ENCODE measurements at places on chromosomes 4 and X.

GRCh38 chr4:113593400-113594230, 167.9 kb downstream of the CAMK2D start:
- no peak for DNase-seq

DNA sequence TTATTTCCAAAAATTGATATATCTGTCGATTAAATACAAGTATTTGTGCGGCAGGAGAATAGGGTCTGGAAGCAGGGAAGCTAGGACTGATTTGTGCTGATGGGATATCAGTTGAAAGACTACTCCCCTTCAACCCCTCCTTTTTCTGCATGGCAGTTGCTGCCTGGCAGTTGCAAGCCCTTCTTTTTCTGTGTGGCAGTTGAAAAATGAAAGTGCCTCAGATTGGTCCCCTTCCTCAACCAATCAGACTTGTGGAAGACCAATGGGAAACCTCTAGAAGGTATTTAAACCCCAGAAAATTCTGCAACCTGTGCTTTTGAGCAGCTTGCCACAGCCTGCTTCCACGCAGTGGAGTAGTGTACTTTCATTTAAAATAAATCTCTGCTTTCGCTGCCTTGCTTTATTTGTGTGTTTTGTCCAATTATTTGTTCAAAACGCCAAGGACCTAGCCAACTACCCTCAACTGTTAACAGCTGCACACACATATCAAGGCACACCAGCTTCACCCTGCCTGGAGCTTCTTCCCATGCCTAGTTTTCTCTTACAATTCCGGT, 1.5 kb upstream of the TMA16 start:
- peak; percentile 24 for DNase-seq

DNA sequence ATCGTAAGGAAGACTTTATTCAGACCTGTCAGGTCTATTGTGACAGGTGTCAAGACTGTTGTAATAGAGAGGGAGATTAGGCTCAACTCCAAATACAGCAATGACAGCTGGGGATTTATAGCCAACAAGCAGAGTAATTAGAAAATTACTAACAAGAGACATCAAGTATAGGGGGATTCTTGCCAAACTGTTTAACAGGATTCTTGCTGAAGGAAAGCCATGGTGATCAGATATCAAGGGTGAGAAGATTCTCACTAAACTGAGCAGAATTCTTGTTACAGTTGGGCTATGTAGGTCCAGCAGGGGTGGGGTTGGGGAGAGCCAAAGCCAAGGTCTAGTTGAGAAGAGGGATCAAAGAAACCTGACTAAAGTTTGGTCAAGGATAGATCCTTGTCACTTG, 461.0 kb upstream of the GALNT7 start:
- DNase-seq: no peak

DNA sequence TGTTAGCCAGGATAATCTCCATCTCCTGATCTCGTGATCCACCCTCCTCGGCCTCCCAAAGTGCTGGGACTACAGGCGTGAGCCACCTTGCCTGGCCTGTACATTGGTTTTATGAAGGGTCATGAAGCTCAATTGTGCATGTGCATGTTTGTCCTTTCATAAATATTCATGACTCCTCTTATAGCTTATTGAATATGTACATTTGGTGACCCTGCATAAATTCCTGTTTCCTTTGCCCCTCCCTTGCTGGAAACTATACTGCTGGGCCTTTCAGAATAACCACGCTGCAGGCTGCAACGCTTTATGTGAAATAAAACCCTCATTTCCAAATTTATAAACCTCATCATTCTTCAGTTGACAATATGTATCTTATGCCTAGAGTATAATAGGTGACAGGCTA, 978.0 kb upstream of the LCORL start:
- DNase-seq: no peak

GRCh38 chrX:80317646-80318045, 102.6 kb upstream of the TENT5D start:
- DNase-seq: no peak

- DNase-seq: no peak
Observed at GRCh38 chr4:108135549-108136209, 33.1 kb downstream of the LEF1 start.

DNA sequence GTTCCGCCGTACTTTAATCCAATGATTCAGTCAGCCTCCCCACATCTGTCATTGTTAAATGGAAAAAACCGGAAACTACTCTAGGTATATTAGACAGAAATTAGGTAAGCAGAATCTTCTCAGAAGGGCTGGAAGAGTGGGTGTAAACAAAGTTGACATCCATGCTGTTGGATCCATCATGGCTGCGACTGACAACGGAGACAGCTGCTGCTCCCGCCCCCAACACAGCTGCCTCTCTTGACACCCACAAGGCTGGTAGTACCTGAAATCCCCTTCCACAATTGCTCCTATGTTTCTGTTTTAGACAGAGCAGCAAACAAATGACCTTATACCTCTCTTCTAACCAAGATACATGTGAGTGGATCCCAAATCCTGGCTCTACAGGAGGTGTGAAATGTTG, 66.6 kb downstream of the RXFP1 start:
- no peak for DNase-seq

GRCh38 chrX:17020851-17021821, 74.7 kb downstream of the REPS2 start:
- DNase-seq: no peak

GRCh38 chrX:95383778-95384177, 1300.9 kb upstream of the DIAPH2 start:
- no peak for DNase-seq

GRCh38 chr4:22389240-22389870, 126.5 kb downstream of the ADGRA3 start:
- DNase-seq: peak; percentile 46

DNA sequence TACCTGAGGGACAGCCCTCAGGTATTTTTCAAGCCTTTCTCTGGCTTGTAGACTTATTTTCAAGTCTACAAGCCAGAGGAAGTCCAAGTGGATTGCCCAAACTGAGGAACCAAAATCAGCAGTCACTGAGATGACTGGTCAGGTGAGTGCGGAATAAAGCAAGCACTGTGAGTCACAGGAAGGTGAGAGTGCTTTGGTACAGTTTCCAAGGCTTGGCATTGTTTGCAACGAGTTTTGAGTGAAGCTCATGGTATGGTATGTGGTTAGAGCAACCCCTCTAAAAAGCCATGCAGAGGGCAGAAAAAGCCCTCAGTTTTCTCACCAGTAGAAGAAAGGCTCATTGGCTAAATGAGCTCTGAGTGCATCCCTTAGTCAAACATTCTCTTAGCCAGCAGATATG, 112.8 kb upstream of the EOLA2 start:
- no peak for DNase-seq

- DNase-seq: no peak
Observed at GRCh38 chrX:41108007-41108406, 22.8 kb downstream of the USP9X start.

- no peak for DNase-seq
Observed at GRCh38 chrX:46574774-46575381, 1.3 kb downstream of the CHST7 start.

- DNase-seq: no peak
Observed at GRCh38 chr4:112564706-112565270, 48.8 kb upstream of the NEUROG2 start.

DNA sequence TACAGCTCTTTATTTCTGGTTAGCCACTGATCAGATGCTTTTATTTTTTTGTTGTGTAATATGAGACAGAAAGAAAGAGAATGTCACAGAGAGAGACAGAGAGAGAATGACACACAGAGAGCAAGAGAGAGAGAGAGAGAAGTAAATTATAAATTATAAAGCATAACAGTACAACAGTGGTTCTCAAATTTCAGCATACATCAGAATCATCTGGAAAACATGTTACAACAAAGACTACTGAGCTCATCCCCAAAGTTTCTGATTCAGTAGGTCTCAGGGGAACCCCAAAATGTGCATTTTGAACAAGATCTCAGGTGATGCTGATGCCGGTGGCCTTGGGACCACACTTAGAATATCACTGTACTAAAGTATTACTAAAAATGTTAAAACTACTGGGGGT, 245.8 kb upstream of the DIAPH2 start:
- DNase-seq: no peak

GRCh38 chr4:71814433-71814832, 30.6 kb upstream of the GC start:
- DNase-seq: peak; percentile 15

GRCh38 chr4:152458801-152459302, 77.0 kb downstream of the FBXW7 start:
- peak; percentile 13 for DNase-seq

DNA sequence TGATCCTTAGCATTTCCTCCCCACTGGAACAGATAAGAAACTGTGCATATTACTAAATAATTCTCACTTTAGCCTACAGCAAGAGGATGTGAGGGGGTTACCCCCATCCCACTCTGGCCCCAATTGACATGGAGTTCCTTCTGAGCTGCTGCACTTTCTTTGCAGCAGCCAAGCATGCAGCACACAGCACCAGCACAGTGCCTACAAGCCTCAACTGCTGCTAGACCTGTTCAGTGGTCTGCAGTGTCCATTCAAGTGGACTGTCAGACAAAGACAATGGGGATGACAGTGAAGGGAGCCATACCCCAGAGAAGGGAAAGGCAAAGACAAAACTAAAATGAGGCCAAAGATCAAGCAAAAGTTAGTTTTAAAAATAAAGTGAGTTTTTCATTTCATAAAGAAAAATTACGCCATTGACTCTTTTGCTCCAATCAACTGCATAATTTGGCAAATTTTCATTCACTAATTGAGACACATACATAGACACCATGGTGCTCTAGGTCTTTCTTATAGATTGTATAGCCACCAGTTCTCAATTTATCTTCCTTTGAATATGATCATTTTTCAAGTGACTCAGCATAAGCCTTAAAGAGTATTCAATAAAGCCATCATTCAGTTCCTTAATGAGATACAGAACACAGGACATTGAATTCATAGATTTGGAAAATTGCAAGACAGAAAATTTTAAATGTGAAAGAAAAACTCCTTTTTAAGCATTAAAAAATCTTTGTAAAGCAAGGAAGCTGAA, 410.6 kb downstream of the HNRNPD start:
- DNase-seq: no peak

GRCh38 chr4:114561590-114561989, 37.0 kb upstream of the UGT8 start:
- no peak for DNase-seq

GRCh38 chr4:82696117-82696860, 102.3 kb downstream of the SCD5 start:
- no peak for DNase-seq

GRCh38 chr4:171288816-171289432, 524.3 kb upstream of the GALNTL6 start:
- DNase-seq: no peak

DNA sequence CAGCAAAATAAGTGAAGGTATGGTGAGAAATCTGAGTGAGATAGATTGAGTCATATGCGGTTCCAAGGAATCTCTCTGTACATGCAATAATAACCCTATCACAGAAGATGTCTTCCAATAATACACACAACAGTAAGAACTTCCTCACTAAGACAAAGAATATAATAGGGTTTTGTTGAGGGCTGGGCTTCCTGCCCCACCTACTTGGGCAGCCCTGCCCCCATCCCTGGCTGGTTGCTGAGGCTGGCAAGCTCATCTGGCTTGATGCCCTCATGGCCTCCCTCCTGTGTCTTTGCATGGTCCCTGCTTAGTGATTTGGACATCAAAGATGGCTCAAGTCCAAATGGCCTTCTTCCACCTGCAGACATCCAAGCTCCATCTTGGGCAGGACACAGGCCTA, 2.7 kb downstream of the GEMIN8 start:
- DNase-seq: peak; percentile 8

- no peak for DNase-seq
Observed at GRCh38 chrX:68940601-68941000, 111.8 kb downstream of the EFNB1 start.

- no peak for DNase-seq
Observed at GRCh38 chr4:76188557-76188956, 25.1 kb downstream of the SCARB2 start.

DNA sequence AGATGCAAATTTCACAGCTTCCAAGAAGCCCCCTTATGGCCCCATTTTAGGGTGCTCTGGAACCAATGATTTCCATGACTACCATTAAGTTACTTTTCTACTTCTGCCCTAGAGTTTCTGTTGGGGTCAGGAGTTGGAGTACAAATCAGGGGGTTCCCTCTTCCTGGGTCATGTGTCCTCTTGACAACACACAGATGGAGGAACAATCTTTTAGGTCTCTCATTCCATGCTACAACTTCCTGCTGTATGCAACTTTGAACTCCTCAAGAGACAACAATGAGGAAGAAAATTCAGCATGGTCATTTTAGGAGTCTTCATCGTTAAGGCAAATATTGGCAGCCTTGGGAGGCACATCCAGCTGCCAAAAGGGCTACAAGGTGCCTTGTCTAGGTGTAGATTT, 79.7 kb downstream of the SEL1L3 start:
- no peak for DNase-seq

DNA sequence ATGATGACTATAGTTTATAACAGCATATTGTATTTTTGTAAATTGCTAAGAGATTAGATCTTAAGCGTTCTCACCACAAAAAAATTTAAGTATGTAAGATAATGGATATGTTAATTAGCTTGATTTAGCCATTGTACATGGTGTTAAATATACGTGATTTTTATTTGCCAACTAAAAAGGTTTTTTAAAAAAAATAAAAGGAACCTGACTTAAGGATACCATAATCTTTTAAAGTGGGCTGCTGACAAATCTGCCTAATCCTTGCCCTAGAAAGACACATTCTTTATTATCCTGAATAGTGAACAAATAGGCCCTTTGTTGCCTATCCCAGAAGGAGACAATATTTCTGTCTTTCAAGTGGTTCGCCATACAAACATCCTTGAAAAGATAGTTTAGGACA, 94.6 kb upstream of the FAM47C start:
- DNase-seq: no peak

DNA sequence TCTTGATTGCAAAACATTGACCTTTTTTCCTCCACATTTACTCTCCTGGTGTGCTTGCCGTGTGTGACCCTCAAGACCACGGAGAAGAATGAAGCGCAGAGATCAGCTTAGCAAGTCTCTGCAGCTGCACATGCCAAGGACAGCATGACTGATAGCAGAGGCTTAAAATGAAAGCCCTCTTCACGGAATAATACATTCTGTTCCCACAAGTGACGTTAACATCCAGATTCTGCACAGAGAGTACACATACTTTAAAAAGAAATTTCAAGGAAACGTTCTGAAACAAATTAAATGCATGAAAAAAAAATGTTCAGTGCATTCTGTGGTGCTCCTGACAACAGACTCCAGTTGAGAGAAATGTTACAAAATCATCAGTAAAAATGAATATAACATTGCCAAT, 60.9 kb downstream of the SLC7A11 start:
- DNase-seq: no peak

GRCh38 chr4:168362025-168362401, 43.5 kb upstream of the DDX60 start:
- DNase-seq: no peak

DNA sequence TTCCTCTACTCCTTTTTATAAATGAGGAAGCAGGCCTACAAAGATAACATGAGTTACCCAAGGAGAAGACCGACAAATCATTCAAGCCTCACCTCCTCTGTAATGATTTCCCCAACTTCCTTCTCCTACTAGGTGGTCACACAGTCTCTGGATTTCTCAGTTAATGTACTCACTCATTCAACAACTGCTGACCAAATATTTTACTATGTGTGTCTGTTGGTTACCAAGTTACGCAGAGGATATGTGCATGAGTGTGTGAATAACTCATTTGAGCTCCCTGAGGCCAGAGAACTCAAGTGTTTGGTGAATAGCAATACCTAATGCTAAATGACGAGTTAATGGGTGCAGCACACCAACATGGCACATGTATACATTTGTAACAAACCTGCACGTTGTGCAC, 10.4 kb downstream of the CASK start:
- no peak for DNase-seq

- DNase-seq: no peak
Observed at GRCh38 chr4:14977830-14978229, 24.5 kb upstream of the CPEB2 start.
